ENCODE measurements at places on chromosomes 3 and 15. TPM values are rescaled to one million over a fixed set of nuclear protein-coding genes. Genes with fewer than 3 reads are reported as not detected.
A peak's percentile ranks its signal among the peaks of the same experiment; 100 is the strongest.

The OTOL1 gene
- total RNA-seq, result not detected

The MAGI1 gene
- 11.0 TPM for total RNA-seq

DNA sequence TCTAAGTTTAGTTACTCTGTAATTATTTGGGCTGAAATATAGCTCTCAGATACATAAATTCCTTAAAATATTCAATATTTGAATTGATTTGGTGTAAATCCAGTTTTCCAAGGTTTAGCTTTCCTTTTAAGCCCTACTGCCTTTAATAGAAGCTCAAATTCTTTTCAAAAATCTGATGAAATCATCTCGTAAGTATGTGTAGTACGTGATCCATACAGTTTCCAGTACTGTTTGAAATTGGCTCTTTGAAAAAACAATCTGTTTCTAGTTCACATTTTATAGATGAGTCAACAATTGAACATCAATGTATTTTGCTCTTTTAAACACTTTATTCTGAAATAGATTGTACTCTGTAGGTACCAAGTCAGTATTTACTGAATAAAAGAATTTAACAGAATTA lies 84.2 kb downstream of the LRRC49 start:
- no peak for DNase-seq

DNA sequence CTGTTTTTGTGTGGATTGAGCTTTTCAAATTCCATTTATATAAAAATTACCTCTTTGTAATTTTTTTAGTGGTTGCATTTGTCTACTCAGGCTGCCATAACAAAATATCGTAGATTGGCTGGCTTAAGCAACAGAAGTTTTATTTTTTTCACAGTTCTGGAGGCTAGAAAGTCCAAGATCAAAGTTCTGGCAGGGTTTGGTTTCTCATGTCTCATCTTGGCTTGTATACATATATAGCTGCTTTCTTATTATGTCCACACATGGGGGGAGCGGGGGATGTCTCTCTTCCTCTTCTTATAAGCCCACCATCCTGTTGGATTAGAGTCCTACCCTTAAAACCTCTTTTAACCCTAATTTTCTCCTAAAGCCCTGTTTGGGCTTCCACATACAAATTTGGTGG lies 28.5 kb downstream of the MGA start:
- DNase-seq, result no peak

The IMPG2 gene
- total RNA-seq, result not detected

The ANKUB1 gene
- total RNA-seq, result not detected

- no peak for DNase-seq
Observed at GRCh38 chr3:15015456-15015855, 49.7 kb downstream of the MRPS25 start.

DNA sequence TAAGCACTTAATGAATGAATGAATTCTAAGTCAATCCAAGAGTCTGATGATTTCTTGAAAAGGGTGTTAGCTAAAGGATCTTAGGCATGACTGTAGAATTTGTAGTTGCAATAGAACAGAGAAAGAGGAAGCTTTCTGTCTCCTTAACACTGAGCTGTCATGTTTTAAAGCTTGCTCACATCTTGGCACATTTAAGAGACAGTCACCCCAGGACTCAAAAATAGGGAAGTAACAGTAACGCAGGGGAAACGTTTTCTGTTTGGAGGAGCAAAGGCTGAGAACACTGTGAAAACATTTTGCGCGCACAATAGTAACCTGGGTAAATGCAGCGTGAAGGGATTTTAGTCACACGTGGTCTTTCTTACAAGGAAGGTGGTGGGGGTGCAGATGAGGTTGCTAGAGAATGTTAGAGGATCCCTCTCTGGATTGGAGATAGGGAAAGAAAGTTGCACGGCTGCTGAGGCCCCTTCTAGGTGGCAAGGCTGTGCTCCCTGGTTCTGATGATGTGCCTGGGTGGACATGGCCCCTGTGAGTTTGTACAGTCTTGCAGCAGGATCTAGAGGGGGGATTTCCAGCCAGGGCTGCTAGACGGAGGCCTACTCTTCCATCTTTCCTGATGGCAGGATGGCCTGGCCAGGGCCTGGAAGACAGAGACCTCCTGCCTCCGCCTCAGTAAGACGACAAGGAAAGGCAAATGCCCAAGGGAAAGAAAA lies 12.0 kb downstream of the STARD5 start:
- DNase-seq, result no peak

The AMIGO3 gene
- 2.2 TPM for total RNA-seq

DNA sequence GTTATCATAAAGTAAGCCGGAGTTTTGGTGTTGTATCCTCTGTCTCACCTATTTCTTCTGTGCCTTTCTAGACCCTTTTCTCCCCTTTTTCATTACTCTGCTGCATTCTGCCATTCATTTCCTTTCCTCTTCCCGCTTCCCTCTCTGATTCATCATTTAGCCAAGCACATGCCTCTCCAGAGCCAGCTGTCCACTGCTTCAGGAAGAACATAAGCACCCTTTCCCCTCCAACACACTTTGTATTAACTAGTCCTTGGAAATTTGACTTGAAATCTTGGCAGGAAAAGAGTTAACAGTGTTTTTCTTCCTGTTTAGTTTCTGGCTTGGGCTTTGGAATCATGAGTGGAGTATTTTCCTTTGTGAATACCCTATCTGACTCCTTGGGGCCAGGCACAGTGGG lies 9.7 kb downstream of the APH1B start:
- DNase-seq, result no peak

- DNase-seq, result no peak
Observed at GRCh38 chr3:70057426-70057825, 57.9 kb downstream of the SAMMSON start.

GRCh38 chr3:136678981-136679380 lies 73.2 kb downstream of the STAG1 start:
- DNase-seq, result no peak

The GPR176 gene
- total RNA-seq, result 2.0 TPM

DNA sequence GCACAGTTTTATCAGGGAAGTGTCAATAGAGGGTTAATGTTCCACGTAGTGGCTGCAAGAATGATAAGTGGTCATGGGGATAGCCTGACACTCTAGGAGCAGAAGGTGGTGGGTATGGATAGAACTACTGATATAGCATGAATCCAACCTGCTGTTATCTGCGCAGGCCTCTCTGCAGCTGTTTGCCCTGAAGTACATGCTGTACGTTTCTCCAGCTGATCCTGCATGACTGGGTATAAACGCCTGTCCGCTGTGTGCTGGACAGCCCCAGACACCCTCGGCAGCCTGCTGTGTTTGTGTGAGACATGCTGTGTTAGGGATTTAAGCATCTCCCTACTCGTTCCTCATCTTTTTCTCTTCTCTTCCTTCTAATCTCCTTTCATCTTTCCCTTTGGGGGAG lies 87.1 kb downstream of the LPP start:
- DNase-seq, result peak; percentile 50

- no peak for DNase-seq
Observed at GRCh38 chr3:59380146-59380545, 330.3 kb upstream of the CFAP20DC start.

GRCh38 chr3:88918841-88919240 lies 188.6 kb upstream of the EPHA3 start:
- DNase-seq, result no peak

The KIF15 gene
- 16.0 TPM for total RNA-seq

DNA sequence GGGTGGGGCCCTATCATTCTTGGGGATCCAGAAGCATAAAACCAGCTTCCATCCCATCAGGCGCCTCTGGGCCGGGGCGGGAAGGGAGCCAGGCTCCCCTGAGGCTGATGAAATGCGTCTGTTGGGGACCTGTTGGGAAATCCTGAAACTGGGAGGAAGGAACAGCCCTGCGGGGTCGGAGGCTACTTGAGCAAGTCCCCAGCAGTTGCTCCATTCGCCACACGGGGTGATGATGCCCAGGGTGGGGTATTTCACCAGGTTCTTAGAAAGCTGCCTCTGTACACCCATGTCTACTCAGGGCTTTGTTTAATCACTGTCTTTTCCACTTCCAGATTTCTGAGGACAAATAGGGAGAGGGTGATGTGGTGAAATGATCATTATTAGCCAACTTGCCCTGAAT lies 25.4 kb upstream of the TSEN2 start:
- DNase-seq, result no peak

- no peak for DNase-seq
Observed at GRCh38 chr3:107425033-107425432, 47.8 kb downstream of the CCDC54 start.

GRCh38 chr3:111548092-111548491 lies 6.1 kb downstream of the CD96 start:
- DNase-seq, result no peak

DNA sequence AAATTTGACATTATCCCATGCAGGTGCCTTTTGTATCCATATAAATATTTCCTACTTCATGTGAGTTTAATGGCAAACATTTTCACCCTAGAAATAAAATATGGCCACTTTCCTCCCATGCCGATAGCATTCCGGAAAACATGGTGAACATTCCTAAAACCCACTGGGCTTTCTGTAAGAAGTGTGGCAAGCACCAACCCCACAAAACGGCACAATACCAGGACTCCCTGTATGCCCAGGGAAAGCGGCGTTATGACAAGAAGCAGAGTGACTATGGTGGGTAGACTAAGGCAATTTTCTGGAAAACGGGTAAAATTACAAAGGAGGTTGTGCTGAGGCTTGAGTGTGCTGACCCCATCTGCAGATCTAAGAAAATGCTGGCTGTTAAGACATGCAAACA lies 7.6 kb downstream of the ANXA2 start:
- DNase-seq, result no peak

DNA sequence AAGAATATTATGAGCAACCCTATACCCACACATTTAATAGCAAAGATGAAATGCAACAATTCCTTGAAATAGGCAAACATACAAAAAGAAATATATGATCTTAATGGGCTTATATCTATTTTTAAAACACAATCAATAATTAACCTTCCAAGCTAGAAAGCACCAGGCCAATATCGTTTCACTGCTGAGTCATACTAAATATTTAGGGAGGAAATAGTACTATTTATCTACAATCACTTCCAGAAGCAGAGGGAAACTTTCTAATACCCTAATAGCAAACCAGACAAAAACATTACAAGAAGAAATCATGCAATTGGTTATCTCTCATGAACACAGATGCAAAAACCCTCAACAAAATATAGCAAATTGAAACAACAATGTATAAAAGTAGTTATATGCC lies 207.8 kb downstream of the MTHFS start:
- no peak for DNase-seq

The PDZRN3 gene
- total RNA-seq, result not detected

The OXTR gene
- 1.1 TPM for total RNA-seq

- no peak for DNase-seq
Observed at GRCh38 chr3:140166861-140167599, 232.0 kb downstream of the CLSTN2 start.

- no peak for DNase-seq
Observed at GRCh38 chr3:107411779-107412178, 34.5 kb downstream of the CCDC54 start.

The ADAMTS7 gene
- total RNA-seq, result 6.1 TPM

The ZBBX gene
- total RNA-seq, result not detected

GRCh38 chr15:59005579-59005978 lies 18.1 kb downstream of the RNF111 start:
- DNase-seq, result no peak

DNA sequence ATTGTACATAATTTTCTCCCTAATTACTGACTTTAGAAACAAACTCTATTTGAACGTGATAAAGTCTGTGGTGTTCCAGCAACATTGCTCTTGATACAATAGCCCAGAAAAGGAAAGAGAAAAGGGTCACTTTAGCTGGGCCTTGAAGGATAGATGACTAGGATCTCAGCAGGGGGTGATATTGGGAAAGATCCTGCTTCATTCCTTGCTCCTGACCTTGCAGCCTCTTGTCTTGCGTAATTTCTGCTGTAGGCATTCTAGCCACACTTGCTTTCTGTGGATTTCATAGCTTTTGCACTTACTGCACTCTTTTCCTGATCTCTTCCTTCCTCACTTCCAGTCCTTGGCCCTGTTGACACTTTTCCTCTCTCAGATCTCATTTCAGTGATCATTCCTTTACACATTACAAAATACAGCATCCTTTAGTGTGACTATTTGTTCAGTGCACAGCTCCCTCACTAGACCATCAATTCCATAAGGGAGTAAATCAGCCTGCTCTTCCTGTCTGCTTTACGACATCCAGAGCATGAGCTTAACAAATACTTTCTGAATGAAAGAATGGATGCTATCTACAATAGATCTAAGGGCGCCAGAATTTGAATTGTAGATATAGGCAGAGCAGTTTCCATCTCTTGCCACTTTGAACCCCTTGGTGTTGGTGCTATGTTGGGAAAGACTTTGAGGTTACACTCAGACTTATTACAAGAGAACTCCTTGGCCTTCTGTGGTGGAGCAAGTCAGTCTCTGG lies 559.6 kb upstream of the MDFIC2 start:
- DNase-seq, result no peak

GRCh38 chr15:28935316-28935715 lies 49.5 kb downstream of the APBA2 start:
- no peak for DNase-seq

The CHST13 gene
- 2.0 TPM for total RNA-seq

- DNase-seq, result peak; percentile 15
Observed at GRCh38 chr3:133494469-133494868, 79.0 kb upstream of the CDV3 start.

The DNAJA4 gene
- total RNA-seq, result not detected

GRCh38 chr15:31483053-31483985 lies 156.7 kb downstream of the KLF13 start:
- DNase-seq, result peak; percentile 21

- peak; percentile 58 for DNase-seq
Observed at GRCh38 chr15:48645558-48646330, at the start of gene FBN1. TSS of gene FBN1 (minus strand) at chr15:48645709. CDS start at chr15:48644769, 940 bp downstream.

DNA sequence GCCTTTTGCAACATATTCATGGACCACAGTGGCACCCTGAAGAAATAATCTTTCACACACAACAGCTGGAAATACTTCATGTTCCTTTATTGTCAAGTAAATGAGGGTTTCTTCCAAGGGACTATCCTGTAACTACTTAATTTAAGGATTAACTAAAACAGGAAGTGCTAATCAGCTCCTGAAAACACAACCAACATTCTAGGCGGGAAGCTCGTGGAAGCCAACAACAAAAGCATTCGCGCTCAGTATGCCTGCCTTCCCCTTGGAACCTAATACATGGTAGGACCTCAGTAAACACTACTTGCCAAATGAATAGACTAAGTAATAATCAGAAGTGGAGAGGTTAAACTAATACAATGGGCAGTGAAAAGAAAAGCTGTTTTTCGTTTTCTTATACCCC lies 300.9 kb downstream of the RORA start:
- DNase-seq, result no peak

DNA sequence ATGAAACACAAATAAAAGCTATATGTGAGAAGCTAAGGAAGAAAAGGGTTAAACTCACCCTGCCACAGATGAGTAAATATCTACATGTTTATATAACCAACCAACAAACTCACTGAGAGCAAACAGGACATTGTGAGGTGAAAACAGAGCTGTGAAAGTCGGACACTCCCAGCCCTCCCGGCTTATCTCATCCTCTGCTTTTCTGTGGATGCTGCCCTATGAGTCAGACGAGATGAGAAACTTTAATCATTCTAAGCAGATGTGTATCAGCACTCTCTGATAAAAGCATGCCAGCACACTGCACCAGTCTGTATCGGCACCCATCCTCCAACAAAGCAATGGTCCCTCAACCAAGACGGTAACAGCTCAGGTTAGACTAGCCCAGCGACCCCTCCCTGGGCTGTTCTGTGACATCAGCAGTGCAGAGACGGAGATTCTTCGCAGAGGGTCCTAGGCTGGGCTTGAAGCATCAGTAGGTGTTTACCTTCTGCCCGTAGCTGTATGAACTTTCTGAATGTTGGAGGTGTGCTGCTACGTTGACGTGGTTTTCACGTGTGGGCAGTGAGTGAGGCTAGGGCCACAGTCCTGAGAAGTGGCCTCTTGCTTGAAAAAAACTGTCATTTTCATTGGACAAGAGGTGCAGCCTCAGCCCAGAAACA lies 119.8 kb upstream of the ALDH1A3 start:
- DNase-seq, result no peak

- no peak for DNase-seq
Observed at GRCh38 chr3:161332792-161333191, 38.5 kb downstream of the SPTSSB start.

The PLCH1 gene
- total RNA-seq, result 12.8 TPM
